H7 (cell line): ENCODE measurements at places on chromosomes 16 and 17. TPM values are rescaled to one million over a fixed set of nuclear protein-coding genes. Genes with fewer than 3 reads are reported as not detected.
A peak's percentile ranks its signal among the peaks of the same experiment; 100 is the strongest.

GRCh38 chr16:87961623-87962022 lies 10.4 kb downstream of the BANP start:
- no peak for DNase-seq

GRCh38 chr17:9522074-9522473 lies 53.5 kb downstream of the STX8 start:
- peak; percentile 55 for DNase-seq

DNA sequence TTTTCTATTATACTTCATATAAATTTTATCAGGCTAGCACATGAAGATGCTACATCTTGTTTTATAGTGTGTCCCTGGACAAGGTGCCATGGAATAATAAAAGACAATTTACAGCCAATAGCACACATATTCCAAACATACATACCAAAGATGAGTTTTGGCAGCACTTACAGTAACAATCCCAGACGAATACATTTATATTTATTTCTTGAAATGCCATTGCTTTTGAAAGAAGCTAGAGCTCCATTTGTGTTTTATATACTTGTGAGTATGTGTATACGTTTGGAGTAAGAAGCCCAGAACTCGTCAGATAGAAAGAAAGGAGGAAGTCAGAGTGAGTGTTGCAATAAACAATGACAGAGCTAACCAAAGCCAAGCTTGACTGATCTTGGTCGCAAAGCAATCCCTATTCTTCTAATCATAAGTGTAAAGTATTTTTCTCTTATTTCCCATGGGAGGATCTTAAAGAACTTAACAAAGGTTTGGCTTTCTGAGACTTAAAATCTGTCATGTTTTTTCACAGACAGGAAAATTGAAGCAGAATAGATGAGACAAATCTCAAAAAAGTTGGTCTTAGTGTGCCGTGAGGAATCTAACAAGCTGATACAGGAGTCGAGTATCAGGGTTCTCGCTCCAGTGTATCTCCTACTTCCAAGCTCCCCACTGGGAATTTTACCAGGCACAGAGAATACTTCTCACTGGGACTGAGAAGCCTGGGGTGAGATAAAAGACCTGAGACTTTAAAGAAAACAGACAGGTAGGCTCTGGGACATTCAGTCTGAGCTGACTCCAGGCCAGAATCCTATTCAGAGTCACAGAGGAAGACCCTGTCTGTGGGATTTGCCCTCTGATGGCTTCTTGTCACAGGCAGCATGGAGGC lies 175.4 kb downstream of the AATF start:
- DNase-seq, result no peak

DNA sequence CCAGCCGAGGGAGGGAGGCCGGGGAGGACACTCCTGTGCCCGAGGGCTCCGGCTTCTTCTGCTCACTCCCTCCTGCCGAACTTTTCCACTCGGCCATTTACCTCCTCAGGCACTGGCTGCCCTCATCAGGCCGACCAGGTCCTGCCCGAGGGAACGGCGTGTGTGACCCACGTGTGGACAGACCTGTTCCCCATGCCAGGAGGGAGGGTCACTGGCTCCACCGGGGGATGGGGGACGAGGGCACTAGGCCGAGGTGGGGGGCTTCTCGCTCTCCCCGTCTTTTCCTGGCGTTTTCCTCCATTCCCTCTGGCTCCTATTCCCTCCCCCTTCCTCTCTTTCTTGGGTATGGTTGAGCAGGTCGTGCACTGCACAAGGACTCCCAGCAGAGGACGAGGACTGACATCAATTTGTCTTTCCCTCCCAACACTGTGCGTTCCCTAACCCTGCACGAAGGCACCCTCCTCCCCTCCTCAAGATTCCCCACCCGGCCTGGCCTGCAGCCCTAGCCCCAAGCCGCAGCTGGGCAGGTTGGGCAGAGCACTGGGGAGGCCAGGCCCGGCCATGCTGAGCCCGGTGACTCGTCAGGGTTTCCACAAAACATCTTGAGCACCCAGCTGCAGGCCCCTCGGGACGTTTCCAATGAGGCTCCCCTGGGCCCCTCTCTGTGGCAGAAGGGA lies 3.2 kb upstream of the IL17C start:
- peak; percentile 80 for DNase-seq

GRCh38 chr17:33277436-33278100 lies 15.5 kb downstream of the ASIC2 start:
- no peak for DNase-seq

- no peak for DNase-seq
These were observed 13.6 kb downstream of the CEP95 start for GRCh38 chr17:64520359-64520758.

The MYOCD gene
- 0.22 and 0.24 TPM in 2 replicates for total RNA-seq
